CD4-positive, alpha-beta T cell treated with Interleukin-2 at 100 ng/mL for 4 hours (primary cell): ENCODE measurements at places on chromosomes 7 and 10.

- no peak for DNase-seq
Measured at GRCh38 chr10:132186488-132187429, at the start of gene DPYSL4. DPYSL4 (plus strand) TSS chr10:132186948; CDS start chr10:132187064, 116 bp downstream.

DNA sequence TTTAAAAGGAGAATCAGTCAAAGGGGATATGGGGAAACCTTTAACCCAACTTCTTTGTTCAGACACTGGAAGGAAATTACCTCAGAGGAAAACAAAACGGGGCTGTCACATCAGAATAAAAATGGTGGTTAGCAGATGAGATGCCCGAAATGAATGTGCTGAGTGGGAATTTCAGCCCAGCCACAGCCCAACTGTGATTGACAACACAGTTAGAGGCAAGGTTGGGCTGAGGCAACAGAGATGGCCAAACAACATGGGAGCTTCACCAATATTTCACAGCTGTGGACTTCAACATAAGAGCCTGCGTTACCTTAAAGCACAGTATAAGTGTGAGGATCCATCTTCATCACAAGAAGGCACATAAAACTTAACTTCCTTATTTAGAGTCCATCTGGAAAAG, 133.5 kb upstream of the PTPRZ1 start:
- DNase-seq: no peak

DNA sequence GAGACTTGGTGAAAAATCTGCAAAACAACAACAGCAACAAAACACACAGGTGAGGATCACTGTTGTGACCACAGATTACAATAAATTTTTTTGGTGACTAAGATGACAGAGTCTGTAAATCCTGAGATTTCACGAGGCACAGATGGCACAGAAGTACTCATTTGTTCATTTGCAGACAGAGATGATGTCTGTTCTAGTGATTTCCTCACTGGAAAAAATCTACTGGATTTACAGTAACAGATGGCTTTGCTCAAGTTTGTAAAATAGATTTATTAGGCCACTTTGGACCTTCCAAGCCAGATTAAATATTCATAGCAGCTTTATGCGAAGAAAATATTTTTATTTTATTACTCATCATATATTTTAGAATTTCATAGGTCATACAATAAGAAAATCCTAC, 113.5 kb upstream of the IL6 start:
- DNase-seq: no peak

- no peak for DNase-seq
Measured at GRCh38 chr7:35313575-35313974, 59.7 kb upstream of the TBX20 start.

DNA sequence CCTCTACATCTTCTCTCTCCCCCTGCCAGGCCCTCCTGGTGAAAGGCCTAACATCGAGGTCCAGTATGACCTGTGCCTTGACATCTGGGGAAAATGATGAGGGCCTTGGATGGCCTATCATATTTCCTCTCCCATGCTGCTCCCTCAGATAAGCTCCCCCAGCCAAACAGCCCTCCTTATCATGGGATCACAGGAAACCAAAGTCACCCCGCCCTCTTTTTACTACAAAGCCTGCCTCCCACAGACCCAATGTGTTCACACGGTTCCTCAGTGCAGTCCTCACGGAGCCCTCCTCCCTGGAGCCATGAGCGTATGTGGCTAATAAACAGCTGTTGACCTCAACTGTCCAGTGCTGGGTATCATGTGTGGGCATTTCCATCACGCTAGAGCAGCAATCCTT, 32.0 kb downstream of the C10orf90 start:
- DNase-seq: no peak

DNA sequence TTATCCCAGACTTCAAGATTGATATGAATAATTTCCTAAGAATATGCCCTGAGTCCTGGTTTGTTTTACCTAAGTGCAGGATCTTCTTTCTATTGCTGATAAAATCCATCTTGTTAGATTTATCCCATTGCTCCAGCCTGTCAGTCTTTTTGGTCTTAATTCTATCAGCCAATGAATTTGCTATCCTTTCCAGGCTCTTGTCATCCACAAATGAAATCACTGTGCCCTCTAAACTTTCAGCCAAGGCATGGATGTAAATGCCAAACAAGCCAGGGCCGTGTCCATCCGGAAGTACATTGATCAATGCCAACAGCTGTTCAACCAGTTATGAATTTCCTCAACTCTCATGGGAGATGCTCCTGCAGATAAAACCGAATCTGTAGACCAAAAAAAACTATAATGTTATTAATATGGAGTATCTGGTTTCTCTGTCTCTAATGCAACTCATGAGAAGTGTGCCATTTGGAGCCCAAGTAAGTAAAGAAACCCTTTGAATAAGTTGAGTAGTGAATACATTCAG, 40.0 kb downstream of the NPY start:
- DNase-seq: no peak
